ENCODE measurements at places on chromosomes 11 and 22.

DNA sequence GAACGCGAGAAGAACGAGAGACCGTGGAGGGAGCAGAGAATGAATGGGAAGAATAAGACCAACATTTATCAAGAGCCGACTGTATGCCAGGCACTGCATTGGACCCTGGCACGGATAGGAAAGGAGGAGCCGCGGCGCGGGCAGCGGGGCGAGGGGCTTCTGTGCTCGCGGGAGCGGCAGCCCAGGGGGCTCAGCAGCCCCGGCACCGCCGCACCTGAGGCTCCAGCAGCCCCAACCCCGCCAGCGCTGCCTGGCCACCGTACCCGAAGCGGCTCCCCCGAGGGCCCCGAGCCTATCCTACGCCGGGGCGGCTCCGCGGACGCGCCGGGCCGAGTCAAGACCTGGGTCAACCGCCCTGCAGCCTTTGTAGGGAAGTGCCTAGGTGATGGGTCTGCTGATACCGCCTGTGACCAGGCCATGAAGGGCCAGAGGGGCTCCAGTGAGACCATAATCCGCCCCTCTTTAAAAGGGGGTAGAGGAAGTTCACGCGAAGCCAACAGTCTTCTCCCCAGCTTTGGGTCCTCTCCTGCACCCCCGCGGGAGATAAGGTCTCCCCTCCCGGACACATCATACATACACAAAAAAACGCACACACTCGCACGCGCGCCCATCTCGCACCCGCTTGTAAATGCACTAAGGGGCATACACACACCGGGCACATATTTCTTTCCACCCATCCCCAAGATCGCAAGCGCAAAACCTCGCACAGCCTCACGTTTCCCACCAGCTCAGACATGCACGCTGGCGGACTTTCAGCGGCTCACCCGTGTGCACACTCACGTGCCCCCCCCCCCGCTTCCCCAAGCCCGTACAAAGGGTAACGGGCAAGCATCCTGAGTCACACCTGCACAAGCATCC lies 935 bp upstream of the RTN4RL2 start:
- no peak for DNase-seq

DNA sequence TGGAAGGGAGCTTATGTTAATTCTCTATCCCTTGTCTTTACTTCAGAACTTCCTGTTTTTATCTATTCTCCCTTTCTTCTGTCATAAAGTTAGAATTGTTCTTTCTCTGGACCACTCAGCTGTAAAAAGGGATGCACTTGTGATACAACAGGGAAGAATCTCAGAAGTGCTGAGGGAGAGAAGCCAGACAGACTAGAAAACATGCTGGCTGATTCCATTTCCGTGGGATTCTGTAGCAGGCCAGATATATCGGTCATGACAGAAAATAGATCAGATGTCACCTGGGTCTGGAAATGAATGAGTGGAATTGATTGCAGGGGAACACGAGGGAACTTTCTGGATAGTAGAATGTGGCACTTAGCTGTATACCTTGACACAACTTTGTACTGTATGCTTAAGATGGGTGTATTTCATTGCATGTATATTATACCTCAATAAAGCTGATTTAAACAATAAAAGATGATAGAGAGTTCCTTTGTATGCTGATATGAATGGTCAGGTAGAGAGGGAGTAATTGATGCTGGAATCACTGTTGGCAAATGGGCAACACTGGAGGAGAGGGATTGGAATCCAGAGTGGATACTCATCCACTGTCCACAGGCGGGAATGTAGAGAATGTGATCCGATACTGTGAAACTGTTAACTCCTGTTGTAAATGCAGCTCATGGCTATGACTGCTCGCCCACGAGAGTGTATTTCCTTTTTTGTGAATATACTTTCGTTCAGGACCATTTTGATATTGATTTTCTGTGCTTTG lies 59.6 kb downstream of the ATXN10 start:
- no peak for DNase-seq

DNA sequence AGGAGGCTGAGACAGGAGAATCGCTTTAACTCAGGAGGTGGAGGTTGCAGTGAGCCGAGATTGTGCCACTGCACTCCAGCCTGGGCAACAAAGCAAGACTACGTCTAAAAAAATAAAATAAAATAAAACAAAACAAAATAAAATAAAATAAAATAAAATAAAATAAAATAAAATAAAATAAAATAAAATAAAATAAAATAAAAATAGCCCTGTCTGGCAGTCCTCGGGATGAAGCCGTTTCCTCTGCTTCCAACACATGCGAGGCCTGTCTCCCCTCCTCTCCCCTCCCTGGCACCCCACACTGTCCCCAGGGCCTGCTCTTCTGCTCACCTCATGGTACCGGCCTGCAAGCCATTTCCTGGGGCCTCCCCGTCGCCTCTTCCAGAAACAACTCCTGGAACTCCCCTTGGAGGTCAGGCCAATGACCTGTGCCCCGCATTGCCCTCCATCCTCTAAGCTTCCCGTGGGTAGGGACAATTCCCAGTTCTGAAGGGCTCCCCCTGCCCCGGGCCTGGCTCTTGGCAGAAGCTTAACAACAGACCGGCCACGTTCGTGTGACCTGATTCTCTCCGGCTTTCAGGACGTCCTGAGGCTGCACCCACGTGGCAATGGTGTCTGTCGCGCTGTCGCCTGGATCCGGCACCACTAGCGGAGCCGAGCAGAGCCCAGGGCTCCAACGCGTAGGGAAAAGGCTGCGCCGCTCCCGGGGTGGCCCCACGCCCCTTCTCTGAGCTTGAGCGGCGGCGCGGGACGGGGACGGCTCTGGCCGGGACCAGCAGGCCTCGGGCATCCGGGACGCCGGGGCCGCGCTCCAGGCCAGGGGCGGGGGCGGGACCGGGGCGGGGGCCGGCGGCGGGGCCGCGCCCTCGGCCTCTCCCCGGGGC lies 456 bp upstream of the PARVB start:
- DNase-seq, result no peak

- DNase-seq, result no peak
These were observed 5.7 kb downstream of the SMTN start for GRCh38 chr22:31086703-31087330.

DNA sequence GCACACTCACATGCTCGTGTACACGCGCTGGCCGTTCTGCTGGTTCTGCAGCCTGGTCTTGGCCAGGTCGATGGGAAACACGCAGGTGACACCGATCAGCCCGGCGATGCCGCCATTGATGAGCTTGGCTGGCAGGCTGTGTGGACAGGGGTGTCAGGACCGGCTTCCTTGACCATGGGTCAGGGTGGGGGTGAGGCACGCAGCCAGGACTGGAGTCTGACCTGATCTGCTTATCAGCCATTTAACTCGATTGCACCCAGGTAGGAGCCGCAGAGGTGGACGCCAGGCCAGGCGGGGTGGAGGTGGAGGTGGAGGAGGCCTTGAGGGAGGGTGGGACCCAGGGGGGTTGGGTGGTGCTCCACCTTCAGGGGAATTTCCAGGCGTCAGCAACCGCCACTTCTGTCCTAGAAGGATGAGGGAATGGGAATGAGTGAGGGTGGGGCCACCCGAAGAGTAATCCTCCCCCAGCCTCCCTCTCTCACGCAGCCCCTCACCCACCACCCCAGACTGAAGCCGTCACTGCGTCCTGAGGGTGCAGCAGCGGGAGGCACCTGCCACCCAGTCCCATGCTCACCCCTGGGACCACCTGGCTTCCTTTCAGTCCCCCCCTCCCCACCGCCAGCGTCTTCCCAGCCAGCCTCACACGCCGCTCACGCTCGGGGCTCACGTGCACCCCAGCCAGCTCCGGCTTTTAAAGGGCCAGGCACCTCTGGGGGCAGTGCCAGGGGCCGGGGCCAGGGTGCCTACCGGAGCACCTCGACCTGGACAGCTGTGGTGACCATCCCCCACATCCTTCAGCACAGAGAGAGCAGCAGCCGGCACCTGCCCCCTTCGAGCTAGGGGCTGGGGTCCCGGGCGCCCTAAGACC lies 3.1 kb downstream of the SLC25A22 start:
- DNase-seq, result no peak

- no peak for DNase-seq
These were observed 11.0 kb upstream of the OR10D3 start for GRCh38 chr11:124172101-124172500.

- DNase-seq, result no peak
These were observed 208.6 kb downstream of the LUZP2 start for GRCh38 chr11:24705474-24705873.

GRCh38 chr22:50278461-50278860 lies 8.3 kb upstream of the MAPK11 start:
- no peak for DNase-seq

DNA sequence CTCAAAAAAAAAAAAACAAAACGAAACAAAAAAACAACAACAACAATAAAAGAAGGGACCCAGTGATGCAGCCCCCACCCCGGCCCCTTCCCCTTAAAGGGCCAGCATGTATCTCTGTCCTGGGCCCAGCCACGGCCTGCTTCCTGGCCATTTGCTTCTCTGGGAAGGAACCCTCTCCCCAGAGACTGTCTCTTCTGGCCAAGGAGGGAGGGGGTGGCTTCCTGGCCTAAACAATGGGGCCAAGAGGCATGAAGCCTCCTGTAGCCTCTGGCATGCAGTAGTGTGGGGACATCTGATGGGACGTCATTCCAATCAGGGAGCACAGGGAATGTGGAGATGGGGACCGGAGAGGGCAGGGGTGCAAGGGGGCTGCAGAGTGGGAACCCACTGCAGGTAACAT lies 25.5 kb upstream of the PDGFB start:
- DNase-seq, result no peak

DNA sequence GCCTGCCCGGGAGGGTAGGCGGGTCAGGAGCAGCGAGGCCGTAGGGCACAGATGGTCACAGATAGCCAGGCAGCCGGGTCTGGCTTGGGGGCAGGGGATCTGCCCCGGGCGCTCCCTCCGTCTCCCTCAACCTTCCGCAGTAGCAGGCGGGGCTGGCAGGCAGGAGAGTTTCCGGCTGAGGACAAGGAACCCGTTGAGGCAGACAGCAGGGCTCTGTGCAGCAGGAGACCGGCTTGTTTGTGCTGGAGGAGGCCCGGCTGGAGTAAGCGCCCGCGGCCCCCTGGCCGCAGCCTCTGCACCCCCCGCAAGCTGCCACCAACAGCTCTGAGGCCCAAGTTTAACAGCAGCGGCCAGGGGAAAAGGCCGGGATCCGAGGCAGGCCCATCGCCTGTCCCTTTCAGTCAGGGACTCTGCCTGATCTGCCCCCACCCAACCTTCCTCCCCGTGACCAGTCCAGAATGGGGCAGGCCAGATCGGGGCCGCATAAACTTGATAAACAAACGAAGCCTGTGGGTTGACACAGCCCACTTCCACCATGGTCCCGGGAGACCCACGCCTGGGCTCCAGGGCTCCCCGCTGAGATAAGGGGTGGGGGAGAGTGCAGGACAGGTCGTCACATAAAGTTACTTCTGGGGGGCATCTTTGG lies 13.6 kb downstream of the SCARF2 start:
- DNase-seq, result no peak

- peak; percentile 53 for DNase-seq
These were observed 1.2 kb downstream of the PHLDB1 start for GRCh38 chr11:118608360-118609227.

GRCh38 chr22:37627121-37627520 lies 12.3 kb upstream of the SH3BP1 start:
- DNase-seq, result no peak

DNA sequence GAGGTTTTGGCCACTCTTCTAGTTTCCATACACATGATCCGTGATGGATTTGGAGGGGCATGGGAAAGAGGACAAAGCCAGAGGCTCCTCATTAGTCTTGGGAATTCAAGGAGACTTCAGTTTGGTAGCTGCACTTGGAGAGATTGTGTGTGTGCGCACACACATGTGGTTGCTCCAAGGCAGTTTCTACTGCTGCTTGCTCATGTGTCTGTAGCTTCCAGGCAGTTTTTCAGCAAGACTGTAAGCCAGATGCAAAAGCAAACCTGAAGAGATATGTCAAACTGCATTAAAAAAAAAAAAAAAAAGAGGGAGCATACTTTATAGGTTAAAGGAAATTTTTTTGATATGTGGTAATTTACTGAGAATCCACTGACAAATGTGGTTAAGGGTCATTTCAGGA lies 95.7 kb downstream of the OSBP2 start:
- DNase-seq, result no peak

DNA sequence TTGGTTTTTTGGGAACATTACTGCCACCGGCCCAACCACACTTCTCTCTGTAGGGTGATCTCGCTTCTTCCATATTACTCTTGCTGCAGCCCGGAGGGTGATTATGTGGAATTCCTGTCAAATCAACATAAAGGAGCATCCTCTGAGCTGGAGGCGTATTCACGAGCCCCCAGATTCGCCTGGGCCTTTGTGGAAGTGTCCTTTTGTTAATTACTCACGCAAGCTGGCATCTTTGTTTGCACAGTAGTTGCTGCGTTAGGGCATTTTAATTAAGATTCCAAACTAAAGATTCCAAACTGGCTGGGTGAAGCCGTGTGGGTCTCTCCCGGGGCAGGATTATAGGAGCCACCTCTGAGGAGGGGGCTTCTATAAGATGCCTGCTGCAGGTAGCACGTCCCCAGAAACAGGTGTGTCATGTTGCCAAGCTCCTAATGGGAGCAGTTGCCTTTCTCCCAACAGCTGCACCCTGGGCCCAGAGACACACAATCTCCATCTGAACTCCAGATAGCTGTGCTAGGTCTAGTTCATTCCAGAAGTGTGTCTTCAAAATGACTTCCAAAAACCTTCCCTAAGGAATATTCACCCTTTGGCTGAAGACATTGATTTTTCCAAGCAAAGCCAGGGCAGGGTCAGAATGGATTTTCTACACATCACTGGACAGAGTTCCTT lies 40.9 kb downstream of the SHISAL1 start:
- no peak for DNase-seq

DNA sequence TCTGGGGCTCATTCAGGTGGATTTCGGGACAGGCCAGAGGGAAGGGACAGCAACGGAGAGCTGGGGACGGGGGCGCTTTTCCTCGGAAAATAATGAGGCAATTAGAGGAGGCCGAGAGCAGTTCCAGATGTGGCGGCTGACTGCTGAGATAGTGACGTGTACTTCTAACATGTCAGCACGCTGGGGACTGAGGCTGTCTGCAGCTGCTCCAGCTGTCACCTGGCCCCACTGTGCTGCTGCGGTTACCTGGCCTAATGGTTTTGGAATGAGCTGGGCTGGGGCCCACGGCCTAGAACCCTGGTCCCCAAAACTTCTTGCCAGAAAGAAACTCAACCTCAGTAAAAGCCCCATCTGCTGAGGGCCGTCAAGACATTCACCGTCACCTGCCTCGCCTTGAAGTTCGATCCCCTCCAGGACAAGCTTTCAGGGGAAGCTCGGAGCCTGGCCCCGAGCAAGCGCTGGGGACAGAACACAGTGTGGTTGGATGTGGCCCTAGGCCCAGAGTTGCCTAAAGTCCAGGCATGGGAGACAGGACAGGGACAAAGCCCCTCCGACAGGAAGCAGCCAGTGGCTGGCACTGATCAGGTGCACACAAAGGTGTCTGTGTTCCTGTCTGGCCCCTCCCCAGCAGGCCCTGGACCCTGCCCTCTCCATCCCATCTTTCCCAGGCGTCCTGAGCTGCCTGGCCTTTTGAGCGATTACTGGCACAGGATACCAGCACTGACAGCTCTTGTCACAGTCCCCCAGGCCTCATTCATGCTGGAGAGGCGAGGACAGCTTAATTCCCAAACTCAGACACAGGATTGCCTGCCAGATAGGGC lies 22.1 kb downstream of the RPUSD4 start:
- no peak for DNase-seq

- peak; percentile 12 for DNase-seq
These were observed at the start of gene SYT9 for GRCh38 chr11:7251836-7252682. Gene SYT9, plus strand, starts transcription at chr11:7251904. Its CDS starts 283 bp downstream, at chr11:7252187.
